NCI-H446 (cell line): ENCODE measurements at places on chromosomes 7 and 10.
A peak's percentile ranks its signal among the peaks of the same experiment; 100 is the strongest.

- DNase-seq = no peak
Measured at GRCh38 chr7:13852281-13852968, 137.0 kb downstream of the ETV1 start.

DNA sequence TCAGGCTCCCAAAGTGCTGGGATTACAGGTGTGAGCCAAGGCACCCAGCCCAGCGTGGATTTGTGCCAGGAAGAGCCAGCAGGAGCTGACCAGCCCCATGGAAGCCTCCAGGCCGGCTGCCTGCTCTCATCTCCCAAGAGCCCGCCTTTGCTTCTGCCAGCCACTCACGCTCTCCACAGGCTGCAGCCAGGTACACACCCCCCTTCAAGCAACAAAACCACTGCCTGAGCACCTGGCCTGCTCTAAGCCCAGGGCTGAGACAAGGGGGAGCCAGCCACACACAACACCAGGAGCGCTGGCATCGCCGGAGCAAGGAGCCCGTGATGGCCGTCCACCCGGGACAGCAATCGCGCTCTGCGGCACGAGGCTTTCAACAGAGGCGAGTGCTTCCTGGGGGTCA, 34.5 kb downstream of the MAD1L1 start:
- no peak for DNase-seq

GRCh38 chr7:117238937-117239336, 83.9 kb downstream of the WNT2 start:
- no peak for DNase-seq

- DNase-seq = no peak
Measured at GRCh38 chr7:101554584-101555268, 74.4 kb downstream of the MYL10 start.

DNA sequence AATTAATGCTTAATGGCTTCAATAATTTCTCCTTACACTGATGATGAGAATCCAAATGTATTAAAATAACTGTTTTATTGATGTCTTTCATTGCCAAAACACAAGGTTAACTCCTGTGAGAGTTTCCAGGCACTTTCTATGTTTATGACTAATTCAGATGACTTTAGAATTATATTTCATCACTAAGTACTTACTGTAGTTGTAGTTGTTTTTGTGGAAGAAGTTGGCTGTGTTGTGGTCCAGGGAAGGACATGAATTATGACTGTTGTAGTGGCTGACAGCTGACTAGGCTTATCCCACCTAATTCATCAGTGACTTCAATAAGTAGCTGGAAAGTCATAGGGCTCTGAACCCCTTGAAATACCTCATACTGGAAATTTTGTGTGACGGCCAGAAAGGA, 254.8 kb downstream of the HGF start:
- DNase-seq = no peak

DNA sequence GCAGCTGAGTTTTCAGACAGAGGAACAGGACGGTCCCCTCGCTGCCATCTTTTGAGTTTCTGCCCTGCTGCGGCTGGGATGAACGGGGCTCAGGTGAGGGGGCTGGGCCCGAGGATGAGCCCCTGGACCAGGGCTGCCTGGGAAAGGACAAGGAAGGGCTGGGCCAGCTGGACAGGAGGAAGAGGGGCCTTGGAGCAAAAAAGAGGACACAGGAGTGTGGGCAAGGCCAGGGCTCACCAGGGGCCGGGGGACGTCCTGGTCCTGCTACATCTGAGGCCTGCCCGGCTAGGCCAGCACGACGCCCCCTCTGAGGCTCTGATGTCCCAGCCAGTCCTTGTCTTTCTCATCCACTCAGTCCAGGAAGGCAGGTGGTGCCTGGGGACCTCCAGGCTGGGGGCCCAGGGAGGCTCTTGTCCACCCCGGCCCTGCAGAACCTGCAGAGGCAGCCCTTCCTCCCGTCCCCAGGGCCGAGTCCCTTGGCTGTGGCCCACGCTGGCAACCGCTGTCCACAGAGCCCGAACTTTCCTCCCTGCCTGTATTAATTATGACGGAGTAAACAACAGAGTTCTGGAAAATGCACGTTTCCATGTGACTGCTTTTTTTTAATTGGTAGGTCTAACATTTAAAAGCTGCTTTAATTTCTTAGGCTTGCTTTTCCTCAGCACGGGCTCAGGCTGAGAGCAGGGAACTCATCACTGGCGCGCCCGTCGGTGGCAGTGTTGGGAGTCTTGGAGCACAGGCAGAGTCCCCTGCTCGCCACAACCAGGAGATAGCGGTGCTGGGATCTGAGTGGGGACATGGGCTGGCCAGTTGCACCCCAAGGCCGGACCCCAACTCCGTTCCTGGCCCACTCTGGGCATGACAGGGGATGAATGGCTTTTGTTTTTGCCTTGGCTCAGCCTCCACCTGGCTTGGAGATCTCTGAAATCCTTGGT, 187.7 kb downstream of the ELFN1 start:
- no peak for DNase-seq

- DNase-seq = no peak
Measured at GRCh38 chr7:33418251-33418701, 288.9 kb downstream of the BBS9 start.

DNA sequence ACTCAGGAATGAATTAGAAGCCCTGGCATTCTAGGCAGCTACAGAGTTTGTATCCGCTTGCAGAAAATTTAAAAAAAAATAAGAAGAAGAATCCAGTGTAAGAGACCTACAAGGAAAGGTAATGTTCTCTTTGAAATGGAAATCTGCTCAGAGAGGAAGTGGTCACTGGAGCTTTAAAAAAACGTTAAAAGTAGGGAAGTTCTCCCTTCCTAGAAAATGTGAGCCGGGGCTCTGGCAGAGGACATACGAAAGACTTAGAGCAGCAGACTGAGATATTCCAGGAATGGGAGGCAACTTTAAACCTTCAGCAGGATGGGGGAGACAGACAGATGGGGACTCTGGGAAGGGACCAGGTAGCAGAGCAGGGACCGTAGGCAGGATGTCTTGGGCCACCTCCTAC, 149.4 kb upstream of the NPS start:
- DNase-seq = no peak

DNA sequence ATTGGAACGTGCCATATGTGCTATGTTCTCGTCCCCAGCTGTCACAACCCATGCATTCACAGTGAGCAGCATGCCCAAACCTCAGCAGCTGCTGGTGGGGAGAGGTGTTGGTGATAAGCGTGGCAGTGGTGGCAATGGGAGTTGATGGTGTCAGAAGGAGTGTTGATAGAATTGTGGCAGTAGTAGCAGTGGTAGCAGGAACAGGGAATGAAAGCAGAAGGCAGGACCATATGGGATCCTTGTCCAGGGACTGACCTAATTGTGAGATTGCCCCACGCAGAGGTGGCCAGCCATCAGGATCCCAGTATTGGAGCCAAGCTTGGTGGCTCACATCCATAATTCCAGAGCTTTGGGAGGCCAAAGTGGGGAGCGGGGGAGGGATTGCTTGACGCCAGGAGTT, 276.3 kb downstream of the GALNT17 start:
- DNase-seq = no peak

DNA sequence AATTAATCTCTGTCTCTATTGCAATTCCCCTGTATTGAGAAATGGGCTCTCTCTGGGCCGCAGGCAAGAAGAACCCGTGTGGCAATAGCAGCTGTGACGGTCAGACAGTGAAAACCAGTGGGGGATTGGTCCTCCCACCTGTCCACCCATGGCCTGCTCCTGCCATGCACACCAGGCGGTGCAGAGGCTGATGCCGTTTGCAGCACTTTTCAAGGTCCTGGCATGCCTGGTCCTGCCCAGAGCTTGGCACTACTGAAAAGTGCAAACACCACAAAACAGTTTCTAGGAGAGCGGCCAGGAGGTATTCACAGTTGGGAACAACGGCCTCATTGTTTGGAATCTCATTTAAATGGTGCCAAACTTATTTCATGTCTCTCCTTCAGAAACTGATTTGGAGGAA, 41.5 kb downstream of the PSPH start:
- peak; percentile 85 for DNase-seq

DNA sequence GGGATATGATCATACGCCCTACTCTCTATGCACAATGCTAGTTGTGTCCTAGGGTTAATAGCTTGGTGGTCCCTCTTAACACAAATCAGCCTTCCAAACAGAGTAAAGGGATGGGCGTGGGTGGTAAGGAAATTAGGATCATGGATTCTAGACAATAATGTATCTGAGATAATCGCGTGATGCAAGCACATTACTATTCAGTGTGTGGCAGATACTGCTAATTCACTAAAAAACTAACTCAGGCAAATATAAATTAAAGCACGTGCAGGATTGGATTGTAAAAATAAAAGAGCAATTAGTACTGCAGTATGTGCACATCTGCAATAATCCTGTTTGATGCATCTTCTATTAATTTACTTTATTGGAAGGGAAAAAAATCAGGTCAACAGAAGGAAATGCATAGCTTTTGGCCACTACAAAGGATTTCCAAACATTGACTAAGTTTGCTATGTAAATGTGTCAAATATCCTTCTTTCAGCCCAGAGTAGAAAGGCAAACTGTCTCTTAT, 22.0 kb downstream of the TWIST1 start:
- DNase-seq = no peak

- no peak for DNase-seq
Measured at GRCh38 chr10:126561921-126562680, 108.4 kb downstream of the C10orf90 start.

GRCh38 chr10:127346604-127347003, 150.2 kb upstream of the INSYN2A start:
- DNase-seq = no peak

GRCh38 chr7:151131224-151131591, 36.3 kb downstream of the GBX1 start:
- no peak for DNase-seq

DNA sequence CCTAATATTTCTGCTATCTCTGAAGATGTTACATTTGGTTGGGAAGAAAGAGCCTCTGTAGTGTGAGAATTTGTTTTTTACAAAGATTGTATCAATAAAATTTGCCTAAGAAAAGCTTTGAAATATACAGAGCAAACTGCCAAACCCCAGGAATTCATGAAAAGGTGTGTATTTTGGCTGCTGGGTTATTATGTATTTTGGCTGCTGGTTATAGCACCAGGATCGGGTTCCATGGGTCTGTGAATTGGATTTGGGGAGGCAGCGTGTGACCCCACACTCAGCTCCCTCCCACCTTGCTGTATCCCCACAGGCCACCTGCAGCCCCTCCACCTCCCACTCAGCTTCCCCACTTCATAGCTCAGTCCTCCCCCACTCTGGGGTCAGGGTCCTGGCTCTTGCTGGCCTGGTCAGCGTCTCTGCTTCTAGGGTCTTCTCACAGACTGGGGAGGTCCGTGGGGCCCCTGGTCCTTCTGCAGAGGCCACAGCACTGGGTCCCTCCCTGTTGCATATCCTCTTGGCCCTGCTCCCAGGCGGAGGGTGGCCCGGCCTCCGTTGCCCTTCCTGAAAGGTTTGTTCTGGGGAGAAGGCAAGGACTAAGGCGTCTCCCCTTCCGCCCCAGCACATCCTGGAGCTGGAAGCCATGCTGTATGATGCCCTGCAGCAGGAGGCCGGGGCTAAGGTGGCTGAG, 24.0 kb upstream of the DPYSL4 start:
- DNase-seq = no peak

DNA sequence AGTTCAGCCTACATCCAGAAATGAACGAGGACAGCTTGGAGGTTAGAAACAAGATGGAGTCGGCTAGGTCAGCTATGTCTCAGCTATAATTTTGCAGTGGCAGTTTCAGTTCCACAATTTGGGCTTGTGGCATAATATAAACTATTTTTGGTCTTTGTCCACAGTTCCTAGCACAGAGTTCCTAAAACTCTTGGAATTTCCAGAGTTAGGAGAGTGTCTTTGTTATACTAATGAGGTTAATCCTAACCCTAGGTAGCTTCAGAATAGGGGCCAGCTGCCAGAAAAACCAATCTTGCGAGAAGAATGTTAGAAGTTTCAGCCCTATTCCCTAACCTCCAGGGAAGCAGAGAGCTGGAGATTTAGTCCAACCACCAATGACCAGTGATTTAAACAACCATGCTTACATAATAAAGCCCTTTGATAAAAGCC, 131.9 kb downstream of the AKR1D1 start:
- no peak for DNase-seq

DNA sequence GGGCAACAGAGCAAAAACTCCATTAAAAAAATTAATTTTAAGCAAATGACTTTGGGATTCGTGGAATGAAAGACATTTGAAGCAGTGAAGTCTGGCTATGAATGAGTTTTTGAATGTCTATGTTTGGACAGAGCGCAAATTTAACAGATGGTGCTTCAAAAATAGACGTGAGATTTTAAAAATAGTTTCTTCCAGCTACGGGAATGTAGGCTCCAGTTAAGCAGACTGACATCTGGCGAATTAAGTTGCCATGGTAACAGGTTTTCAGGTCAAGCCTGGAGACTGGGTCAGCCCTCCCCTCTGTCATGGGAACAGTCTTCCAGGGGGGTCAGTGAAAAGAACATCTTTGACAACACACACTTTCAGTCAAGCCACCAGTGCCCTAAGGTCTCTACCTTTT, 62.0 kb downstream of the MYOF start:
- peak; percentile 88 for DNase-seq

DNA sequence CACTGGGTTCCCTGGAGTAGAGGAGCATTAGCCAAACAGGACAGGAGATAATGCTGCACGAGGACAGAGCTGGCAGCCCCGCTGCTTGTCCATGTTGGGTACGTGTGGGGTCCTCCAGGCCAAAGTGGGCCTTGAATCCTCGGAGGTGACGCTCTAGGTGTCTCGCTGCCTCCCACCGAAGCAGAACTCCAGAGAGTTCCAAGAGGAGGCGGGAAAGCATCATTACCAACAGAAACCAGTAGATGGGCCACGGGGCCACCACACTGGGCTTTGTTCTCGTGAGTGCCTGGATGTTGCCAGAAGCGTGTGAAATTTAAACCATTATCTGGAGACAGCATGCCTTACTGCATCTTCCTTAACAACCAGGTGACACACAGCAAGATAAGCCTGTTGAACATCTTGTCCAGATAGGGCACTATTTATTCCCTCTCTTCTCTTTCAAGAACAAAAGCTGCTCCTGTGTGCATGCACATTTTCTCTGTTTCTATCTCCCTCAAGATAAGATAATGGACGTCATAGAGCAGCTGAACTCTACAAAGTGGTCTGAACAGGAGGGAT, 56.8 kb downstream of the TNS3 start:
- DNase-seq = no peak

- no peak for DNase-seq
Measured at GRCh38 chr7:103011650-103012049, 62.9 kb downstream of the FBXL13 start.

- DNase-seq = no peak
Measured at GRCh38 chr10:23467548-23467947, 28.7 kb downstream of the OTUD1 start.

- no peak for DNase-seq
Measured at GRCh38 chr7:23016345-23017253, 2.7 kb upstream of the HYCC1 start.

DNA sequence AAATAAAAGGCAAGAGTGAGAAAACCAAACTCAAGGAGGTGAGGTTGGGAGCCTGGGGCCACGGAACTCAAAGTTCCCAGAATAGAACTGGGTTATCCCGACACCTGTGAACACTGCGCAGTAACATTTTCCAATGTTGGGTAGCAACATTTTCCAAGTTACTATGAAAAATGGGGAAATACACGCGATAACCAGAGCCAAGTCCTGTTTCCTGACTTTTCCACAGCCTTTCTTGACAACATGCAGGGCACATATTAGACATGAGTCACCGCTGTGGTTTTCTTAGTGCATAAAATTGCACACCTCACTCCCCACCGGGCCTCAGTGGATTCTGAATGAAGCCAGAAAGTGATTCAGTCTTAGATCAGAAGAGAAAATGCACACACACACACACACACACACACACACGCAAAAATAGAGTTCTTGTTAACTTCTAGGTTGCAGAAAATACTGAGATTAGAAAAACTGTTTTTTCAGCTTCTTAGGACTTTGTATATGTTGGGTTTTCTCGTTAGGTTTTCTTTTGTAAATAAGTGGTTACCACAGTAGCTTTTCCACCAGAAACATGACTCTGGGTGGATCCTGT, 70.0 kb downstream of the CAMK1D start:
- no peak for DNase-seq
